ENCODE measurements at places on chromosomes 5 and 9.

- DNase-seq = no peak
These were observed 444.1 kb upstream of the TLE4 start for GRCh38 chr9:79127661-79128060.

DNA sequence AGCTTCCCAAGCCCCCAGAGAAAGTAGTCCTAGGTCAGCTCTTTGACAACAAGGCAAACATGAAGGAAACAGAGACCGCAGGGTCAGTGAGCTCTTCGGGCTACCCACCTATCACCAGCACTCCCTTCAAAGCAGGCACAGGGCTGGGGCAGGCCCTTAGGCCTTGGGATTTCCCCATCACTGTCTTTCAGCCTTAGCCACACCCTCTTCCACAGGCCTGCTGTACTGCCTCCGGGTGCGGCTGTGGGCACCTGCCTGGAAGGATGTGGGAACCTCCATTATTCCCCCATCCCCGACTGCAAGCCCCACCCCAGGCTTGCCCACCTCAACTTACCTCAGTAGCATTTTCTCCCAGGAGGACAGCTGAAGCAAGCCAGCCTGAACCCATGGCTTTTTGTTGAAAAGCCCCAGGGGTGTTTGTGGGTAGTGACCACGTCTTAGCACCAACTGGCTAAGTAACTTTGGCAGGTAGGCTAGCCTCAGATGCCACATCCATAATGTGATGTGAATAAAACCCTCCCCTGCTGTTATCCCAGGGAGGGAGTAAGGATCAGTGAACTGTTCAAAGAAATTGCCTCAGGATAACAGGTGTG lies 100.2 kb downstream of the PIK3R1 start:
- no peak for DNase-seq

- DNase-seq = no peak
These were observed 74.0 kb upstream of the RAPGEF6 start for GRCh38 chr5:131709043-131709442.

GRCh38 chr9:113823421-113823820 lies 52.7 kb upstream of the ZNF618 start:
- no peak for DNase-seq

DNA sequence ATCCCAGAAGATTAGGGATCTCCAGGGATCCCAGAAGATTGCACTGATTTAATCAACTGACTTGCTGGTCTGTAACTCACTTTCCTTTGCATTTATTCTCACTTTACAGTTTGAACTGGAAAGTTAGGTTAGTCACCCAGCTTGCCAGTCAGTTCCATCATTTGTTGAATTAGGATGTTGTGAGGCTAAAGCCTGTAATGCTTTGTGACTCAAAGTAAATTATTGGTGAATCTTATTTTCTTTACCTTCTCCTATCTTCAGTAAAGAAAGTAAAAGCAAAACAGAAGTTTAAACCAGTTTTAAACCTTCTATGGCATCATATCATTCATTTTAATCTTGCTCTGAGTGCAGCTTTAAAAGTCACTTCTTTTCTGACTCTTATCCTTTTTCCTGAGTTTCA lies 85.8 kb downstream of the SLC44A1 start:
- DNase-seq = no peak

- DNase-seq = no peak
These were observed 33.2 kb upstream of the ALDH1B1 start for GRCh38 chr9:38359297-38359653.

DNA sequence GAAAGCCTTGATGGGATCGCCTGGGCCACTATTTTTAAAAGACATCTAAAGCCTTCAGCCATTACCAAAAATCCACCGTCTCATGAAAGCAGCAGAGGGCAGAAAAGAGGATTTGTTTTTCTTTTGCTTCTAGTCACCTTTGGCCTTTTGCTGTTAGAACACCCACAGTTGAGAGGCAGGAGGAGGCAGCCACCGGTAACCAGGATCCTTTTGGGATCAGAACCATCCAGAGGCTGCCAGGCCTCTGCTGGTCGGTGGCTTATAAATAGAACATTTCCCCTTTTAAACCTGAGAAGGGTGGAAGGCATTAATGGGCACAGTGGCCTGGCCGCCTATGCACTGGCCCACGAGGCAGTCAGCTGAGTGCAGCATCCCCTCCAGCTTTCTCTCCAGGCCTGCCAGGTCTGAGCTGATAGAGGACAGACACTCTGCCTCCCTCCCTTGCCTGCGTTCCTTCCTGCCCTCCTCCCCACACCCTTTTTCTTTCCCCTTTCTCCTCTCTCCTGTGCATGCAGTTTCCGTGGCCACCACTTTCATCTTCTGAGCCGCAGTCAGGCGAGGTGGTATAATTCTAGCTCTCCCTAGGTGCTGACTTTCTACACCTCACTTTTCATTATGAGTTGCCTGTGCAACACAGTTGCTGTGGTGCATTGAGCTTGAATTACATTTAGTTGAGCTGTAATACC lies 253.4 kb downstream of the ARHGAP26 start:
- no peak for DNase-seq

DNA sequence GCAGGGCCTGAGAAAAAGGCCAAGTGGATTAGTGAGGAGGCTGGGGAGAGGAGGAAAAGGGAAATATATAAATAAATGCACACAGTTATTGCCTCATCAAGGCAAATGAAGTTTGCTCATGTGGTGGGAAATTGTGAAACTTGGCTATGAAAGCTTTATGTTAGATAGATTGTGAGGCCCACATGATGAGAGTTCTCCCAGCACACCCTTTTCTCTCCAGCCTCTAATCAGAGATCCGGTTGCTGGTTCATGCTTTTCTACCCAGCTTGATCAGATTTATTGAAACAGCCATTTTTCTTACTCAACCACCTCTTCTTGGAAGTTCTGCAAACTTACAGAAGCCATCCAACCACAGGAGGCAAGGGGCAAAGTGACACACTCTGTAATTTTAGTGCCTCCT lies 125.8 kb upstream of the KLF4 start:
- no peak for DNase-seq

GRCh38 chr9:117835798-117836197 lies 131.6 kb downstream of the TLR4 start:
- no peak for DNase-seq

- no peak for DNase-seq
These were observed 370.1 kb upstream of the TLE4 start for GRCh38 chr9:79201636-79202035.

DNA sequence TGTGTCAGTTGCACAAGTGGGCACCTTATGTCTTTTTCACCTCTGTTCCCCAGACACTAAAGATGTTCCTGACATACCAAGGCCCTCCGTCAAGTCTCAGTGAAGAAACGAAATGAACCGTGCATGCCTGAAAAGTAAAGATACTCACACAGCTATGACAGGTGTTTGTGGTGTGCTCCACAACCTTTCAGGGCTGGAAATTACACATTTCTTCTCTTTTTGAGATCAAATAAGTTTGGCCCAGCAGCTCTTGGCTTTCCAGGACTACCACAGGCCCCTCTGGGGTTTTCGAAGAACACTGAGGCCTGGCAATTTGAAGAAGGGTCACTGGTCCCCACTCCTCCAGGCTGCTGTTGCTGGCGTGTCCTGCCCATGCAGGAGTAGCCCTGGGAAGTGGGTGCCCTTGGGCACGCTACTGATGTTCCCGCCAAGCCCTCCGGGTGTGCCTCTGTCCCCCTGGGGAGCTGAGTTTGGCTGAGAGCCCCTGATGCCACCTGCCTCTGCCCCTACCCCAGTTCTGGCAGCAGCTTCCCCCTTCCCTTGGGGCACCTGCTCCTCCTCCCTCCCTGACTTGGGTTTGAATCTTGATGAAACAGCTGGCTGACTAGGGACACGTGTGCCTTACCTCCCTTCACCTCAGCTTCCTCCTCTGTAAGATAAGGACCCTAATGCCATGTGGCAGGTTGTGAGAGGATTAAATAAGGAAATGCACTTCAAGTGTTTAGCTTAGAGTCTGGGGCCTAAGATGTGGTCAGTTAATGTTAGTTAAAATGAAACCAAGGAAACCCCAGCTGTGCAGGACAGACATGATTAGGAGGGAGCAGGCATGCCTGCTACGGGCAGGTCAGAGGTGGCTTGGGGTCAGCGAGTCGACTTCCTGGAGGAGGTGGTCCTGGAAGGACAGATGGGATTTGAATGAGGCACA lies 49.1 kb upstream of the GADD45G start:
- DNase-seq = no peak

- no peak for DNase-seq
These were observed 18.2 kb downstream of the SLC9A3 start for GRCh38 chr5:505951-506525.

GRCh38 chr5:168890816-168891812 lies 311.9 kb upstream of the PANK3 start:
- DNase-seq = no peak

DNA sequence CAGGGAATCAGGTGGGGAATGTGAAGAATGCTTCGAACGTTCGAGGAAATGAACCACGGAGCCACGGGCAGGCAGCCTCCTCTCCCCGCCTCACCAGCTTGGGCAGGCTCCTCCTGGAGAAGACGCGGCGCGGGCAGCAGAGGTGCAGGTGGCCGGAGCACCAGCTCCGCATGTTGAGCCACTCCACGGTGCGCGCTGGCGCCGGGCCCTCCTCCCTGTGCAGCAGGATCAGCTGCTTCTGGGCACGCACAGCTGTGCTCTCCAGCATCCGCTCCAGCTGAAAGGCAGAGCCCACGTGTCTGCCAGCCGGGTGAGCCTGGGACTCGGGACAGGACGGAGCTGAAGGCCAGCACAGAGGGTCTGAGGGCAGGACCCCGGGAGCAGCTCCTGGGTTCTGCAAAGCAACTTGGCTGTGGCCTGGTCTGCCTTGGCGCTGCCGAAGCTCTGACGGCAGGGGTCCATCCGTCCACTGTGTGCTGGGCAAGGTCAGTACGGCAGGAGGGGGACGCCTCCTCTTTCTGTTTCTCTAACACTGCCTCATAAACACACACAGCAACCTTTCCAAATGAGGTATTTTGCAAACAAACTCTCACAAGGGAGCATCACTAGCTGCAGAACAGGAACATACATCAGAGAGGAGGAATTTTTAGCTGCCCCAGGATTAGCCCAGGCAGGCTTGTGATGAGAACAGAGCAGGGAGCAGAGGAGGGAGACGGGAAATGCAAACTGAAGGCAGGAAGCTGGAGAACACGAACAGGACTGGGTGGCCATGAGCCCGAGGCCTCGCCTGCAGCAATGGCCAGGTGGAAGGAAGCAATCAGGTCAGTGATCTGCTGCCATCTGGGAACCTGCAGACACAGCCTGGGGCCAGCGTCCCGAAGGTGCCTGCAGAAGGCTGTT lies 20.1 kb upstream of the NSMF start:
- no peak for DNase-seq

GRCh38 chr5:17896605-17897004 lies 262.3 kb downstream of the TAF11L14 start:
- DNase-seq = no peak

GRCh38 chr9:101737705-101738565 lies 512 bp downstream of the GRIN3A start:
- no peak for DNase-seq

- no peak for DNase-seq
These were observed 56.1 kb upstream of the PHYKPL start for GRCh38 chr5:178288401-178289368.

DNA sequence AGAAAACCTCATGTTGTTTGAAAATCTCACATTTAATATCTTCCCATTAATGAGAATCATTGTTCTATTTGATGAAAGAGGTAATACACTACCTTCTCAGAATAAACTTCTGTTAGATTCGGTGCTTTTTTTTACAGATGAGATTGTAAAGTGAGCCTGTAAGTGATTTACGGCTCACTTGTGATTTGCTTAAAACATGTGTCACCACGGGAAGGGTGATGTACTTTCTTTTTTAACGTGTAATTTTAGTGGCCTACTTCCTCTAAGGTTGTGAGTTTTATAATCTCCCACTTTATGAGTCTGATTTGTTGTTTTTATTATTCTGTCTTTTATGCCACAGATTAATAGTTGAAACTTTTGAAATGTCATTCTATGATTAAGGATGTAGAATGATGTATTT lies 15.9 kb downstream of the ANXA1 start:
- no peak for DNase-seq

GRCh38 chr9:79107911-79108676 lies 463.7 kb upstream of the TLE4 start:
- DNase-seq = no peak

GRCh38 chr5:62779010-62779422 lies 200.4 kb downstream of the LRRC70 start:
- no peak for DNase-seq

GRCh38 chr5:112784726-112785125 lies 47.0 kb downstream of the APC start:
- DNase-seq = no peak

DNA sequence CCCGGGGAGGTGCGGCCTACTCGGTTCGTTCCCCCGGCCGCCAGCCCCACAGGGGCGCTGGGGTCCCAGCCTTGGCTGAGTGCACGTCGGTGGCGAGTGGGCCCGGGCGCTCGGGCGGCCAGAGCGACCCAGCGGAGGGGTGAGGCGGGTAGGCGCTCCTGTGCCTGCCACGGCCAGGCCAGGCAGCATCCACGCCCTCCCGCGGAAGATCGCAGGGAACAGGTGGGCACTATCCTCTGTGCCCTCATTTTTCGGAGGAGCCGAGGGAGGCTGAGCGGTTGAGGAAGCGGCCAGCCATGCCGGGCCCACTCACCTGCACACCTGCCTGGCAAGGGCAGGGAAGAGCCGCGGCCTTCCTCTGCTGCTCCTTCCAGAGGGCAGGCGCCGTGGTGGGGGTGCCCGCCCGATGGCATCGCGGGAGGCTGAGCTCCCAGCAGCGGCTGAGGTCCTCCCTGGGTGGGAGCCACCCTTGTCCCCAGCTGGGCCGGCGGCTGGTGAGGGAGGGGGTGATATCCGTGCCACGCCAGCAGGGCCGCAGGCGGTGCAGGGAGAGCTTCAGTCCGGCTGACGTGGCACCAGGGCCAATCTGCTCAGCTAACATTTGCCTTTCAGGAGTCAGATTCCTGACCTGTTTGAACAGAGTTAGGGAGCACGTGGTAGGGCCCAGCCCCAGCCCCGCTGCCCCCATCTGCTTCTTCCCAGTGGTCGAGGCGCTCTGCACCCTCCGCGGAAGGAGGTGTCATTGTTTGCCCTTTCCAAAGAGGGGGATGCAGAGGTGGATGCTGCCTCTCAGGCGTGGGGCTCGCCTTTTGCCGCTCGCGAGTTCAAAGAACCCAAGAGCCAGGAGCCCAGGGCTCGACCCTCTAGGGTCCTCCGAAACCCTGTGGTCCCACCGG lies 1.6 kb upstream of the SEC16A start:
- DNase-seq = no peak

- no peak for DNase-seq
These were observed 53.3 kb downstream of the PDE4D start for GRCh38 chr5:59840200-59840601.

- DNase-seq = no peak
These were observed 19.1 kb upstream of the SLC31A2 start for GRCh38 chr9:113131689-113132151.

DNA sequence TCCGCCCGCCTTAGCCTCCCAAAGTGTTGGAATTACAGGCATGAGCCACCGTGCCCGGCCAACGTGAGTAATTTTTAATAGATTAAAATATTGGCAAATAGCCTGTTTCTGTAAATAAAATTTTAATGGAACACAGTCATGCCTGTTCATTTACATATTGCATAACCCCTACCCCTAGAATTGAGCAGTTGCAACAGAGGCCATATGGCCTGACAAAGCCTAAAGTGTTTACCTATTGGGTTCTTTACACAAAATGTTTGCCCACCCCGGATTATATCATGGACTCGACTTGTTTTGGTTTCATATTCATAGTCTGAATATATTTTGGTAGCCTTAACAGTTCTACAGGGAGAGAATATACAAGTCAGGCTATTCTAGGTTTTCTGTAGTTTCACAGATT lies 5.3 kb downstream of the NSA2 start:
- DNase-seq = no peak

Data from activated CD8-positive, alpha-beta memory T cell treated with anti-CD3 and anti-CD28 coated beads for 1 hour (primary cell).